ENCODE measurements at places on chromosomes 5 and 9. TPM values are rescaled to one million over a fixed set of nuclear protein-coding genes. Genes with fewer than 3 reads are reported as not detected.

Gene C5orf63
- 1.8 TPM for total RNA-seq

Gene NTRK2
- under 0.01 TPM for total RNA-seq

Gene HOMER1
- total RNA-seq = 5.3 TPM

Gene TARS1
- total RNA-seq = 109 TPM

Gene PLAC8L1
- not detected for total RNA-seq

Gene DIRAS2
- 0.86 TPM for total RNA-seq

Gene PFDN1
- total RNA-seq = 54.5 TPM

Gene FIBCD1
- not detected for total RNA-seq

Gene GARNL3
- 3.0 TPM for total RNA-seq

Gene SLC6A19
- not detected for total RNA-seq

Gene HRCT1
- 0.98 TPM for total RNA-seq

Gene FAM221B
- total RNA-seq = not detected

Gene DMRT2
- total RNA-seq = not detected

Gene SOX30
- total RNA-seq = not detected

Gene WDR38
- not detected for total RNA-seq

Gene PROB1
- 3.7 TPM for total RNA-seq

Gene LCN2
- total RNA-seq = not detected

Gene ANKDD1B
- total RNA-seq = 0.54 TPM

Gene C1QTNF3
- 1.4 TPM for total RNA-seq

Gene FAXDC2
- total RNA-seq = 15.5 TPM

Gene RNF38
- total RNA-seq = 30.8 TPM

Gene DMRTA1
- 0.26 TPM for total RNA-seq

Gene FOXD4
- 0.17 TPM for total RNA-seq

Gene SLC44A1
- total RNA-seq = 13.8 TPM

Gene CNTNAP3B
- 162 TPM for total RNA-seq

Gene GLDC
- 4.3 TPM for total RNA-seq

Gene GFRA3
- total RNA-seq = not detected

Gene AGGF1
- 19.5 TPM for total RNA-seq

Gene PKN3
- total RNA-seq = 8.5 TPM

Gene SV2C
- under 0.01 TPM for total RNA-seq

Gene SPATA31D4
- total RNA-seq = not detected

Gene HRH2
- total RNA-seq = not detected

Gene PTGR1
- total RNA-seq = 4.5 TPM

Gene PTPRD
- total RNA-seq = 0.43 TPM

Gene ARAP3
- 28.7 TPM for total RNA-seq

Gene DTWD2
- total RNA-seq = 1.4 TPM

Gene SHLD3
- 3.3 TPM for total RNA-seq

Gene GARIN3
- not detected for total RNA-seq

Gene F2RL1
- total RNA-seq = 14.8 TPM

Gene GPR150
- under 0.01 TPM for total RNA-seq

Gene FAM153A
- not detected for total RNA-seq

Gene PCDHA6
- 0.09 TPM for total RNA-seq

Gene RAPGEF1
- total RNA-seq = 40.5 TPM

Gene CFAP77
- total RNA-seq = 0.34 TPM

Gene RNF208
- total RNA-seq = 0.11 TPM

Gene NSUN2
- total RNA-seq = 55.6 TPM

Gene EGFLAM
- under 0.01 TPM for total RNA-seq

Gene PCDHGB5
- 11.8 TPM for total RNA-seq

Gene PHYHD1
- 0.34 TPM for total RNA-seq

Gene ECM2
- total RNA-seq = not detected

Gene OGN
- total RNA-seq = not detected

Gene FOXD1
- 0.09 TPM for total RNA-seq

Gene GABRA6
- total RNA-seq = not detected

Gene TRIM7
- total RNA-seq = 1.7 TPM

Gene CBY3
- 0.09 TPM for total RNA-seq

Data from dermis lymphatic vessel endothelial cell (primary cell).